ENCODE measurements at places on chromosomes 7 and 10.

DNA sequence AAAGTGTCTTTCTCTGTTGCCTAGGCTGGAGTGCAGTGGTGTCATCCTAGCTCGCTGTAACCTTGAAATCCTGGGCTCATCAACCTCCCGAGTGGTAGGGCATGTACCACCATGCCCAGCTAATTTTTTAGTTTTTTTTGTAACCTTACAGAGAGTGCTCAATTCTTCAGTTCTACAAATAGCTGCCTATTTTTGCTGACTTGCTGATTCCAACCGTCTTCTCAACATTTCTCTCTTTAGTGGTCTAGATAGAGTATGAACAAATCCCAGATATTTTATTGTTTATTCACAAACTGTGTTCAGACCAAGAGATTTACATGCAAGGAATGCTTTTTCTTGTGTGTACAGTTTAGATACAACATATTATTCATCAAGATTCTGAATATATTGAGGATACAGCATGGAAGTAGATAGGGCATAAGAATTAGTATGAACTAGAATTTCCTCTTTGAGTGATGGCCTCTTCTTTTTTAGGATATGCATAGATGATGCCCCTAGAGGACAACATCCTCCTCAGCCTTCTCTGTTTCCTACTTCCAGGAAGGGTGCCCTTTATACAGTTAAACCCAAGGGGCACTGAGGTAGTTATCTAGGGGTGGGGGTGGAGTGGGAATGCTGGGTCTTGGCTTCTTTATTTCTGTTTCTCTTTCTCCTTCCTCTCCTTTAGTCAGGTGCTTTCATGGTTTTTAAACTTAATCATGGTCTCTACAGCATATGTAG, 26.0 kb downstream of the PRPF18 start:
- no peak for DNase-seq

- no peak for DNase-seq
Measured at GRCh38 chr10:97335188-97335619, 675 bp upstream of the FRAT2 start.

- DNase-seq = no peak
Measured at GRCh38 chr7:72235351-72235750, 176.8 kb downstream of the CALN1 start.

GRCh38 chr10:482848-483247, 206.6 kb downstream of the DIP2C start:
- no peak for DNase-seq

GRCh38 chr10:90204131-90204955, 503.0 kb downstream of the KIF20B start:
- no peak for DNase-seq

DNA sequence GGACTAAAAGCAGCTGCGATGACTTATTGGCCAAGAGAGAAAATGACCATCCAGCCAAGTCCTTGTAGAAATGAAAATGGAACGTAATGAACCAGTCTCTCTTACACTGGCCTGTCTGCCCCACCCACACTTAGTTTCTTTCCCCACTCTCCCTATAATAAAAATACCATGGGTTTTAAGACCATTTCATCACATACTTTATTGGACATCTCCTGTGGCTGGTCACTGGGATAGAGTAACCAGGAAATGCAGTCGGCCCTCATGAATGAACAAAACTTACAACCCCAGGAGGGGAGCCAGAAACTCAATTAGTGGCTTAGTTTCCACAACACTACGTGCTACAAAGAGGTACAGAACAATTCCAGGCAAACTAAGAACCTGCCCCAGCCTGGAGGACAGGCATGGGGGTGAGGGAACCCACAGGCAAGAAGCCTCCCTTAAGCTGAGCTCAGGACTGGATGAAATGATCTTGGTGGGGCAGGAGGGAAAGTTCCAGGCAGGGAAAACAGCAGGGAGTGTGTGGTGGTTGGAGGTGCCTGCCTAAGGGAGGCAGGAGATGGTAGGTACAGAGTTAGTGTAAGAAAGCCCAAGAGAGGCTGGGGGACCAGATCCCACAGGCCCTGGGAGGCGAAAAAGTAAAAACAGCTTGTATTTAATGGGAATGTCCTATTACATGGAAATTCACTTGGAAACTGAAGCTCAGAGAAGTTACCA, 29.6 kb downstream of the MKI67 start:
- DNase-seq = peak; percentile 26

- no peak for DNase-seq
Measured at GRCh38 chr7:151629713-151630272, 110.1 kb upstream of the RHEB start.

- no peak for DNase-seq
Measured at GRCh38 chr10:48439031-48439430, 132.6 kb downstream of the MAPK8 start.

- no peak for DNase-seq
Measured at GRCh38 chr10:97849103-97849686, 448 bp upstream of the GOLGA7B start.

- DNase-seq = no peak
Measured at GRCh38 chr10:102704915-102705314, 9.3 kb downstream of the ARL3 start.

DNA sequence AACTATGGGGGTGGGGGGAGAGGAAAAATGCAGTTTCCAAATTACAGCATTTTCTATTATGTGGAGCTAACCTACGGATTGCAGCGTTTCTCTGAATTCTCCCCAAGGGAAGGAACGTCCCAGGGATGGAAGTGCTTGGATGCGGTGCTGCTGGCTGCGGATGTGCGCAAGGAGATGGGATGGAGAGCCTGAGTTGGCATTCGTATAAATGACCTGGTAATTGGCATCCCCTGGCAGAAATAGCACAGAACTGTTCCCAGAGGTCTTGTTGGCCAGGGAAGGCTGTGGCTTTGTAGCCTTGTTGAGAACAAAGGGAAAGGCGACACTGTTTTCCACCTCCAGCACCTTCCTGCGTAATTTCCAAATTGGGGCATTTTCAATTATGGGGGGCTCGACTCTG, 2.7 kb downstream of the ORAI2 start:
- DNase-seq = no peak

GRCh38 chr7:77959080-77959479, 160.5 kb downstream of the PHTF2 start:
- DNase-seq = no peak

GRCh38 chr7:6256677-6257535, 15.5 kb downstream of the CYTH3 start:
- peak; percentile 94 for DNase-seq

Measured in inflammatory macrophage treated with lipopolysaccharide for 4 hours (primary cell).